A549 treated with CpdA at 1 μM for 4 hours (cell line): ENCODE measurements at places on chromosomes 13 and 19. TPM values are rescaled to one million over a fixed set of nuclear protein-coding genes. Genes with fewer than 3 reads are reported as not detected.

ELSPBP1 gene
- total RNA-seq, result not detected in 5 replicates

ANKRD24 gene
- total RNA-seq, result 0.12 to 0.28 TPM (median 0.21 TPM) in 5 replicates

MTIF3 gene
- 20.0 to 23.4 TPM (median 22.0 TPM) in 5 replicates for total RNA-seq

LGI4 gene
- 0.06 to 0.27 TPM (median 0.13 TPM) in 4 of 5 replicates, not detected in the other for total RNA-seq

N4BP2L1 gene
- 0.24 to 0.89 TPM (median 0.51 TPM) in 5 replicates for total RNA-seq

AP1M1 gene
- 55.6 to 70.5 TPM (median 64.3 TPM) in 5 replicates for total RNA-seq

DEDD2 gene
- total RNA-seq, result 66.5 to 111 TPM (median 94.6 TPM) in 5 replicates

FPR1 gene
- 0.10 TPM in 1 of 5 replicates, not detected in the others for total RNA-seq

CEACAM8 gene
- not detected in 5 replicates for total RNA-seq

GIPR gene
- 2.1 to 4.7 TPM (median 2.5 TPM) in 5 replicates for total RNA-seq

CYP4F22 gene
- 0.06 to 0.09 TPM (median 0.07 TPM) in 3 of 5 replicates, not detected in the others for total RNA-seq

GAPDHS gene
- not detected in 5 replicates for total RNA-seq

FXYD1 gene
- total RNA-seq, result 0.35 to 0.85 TPM (median 0.44 TPM) in 4 of 5 replicates, not detected in the other

CATSPERD gene
- total RNA-seq, result 0.05 TPM in 1 of 5 replicates, not detected in the others

DCLK1 gene
- 0.92 to 1.3 TPM (median 1.0 TPM) in 5 replicates for total RNA-seq

KCNRG gene
- total RNA-seq, result 0.42 to 0.72 TPM (median 0.53 TPM) in 5 replicates

MZF1 gene
- 11.7 to 19.5 TPM (median 15.9 TPM) in 5 replicates for total RNA-seq

LILRB2 gene
- 0.14 TPM in 1 of 5 replicates, not detected in the others for total RNA-seq

ZNF14 gene
- 1.8 to 2.4 TPM (median 1.9 TPM) in 5 replicates for total RNA-seq

FAM216B gene
- total RNA-seq, result not detected in 5 replicates

SUGP2 gene
- 25.3 to 35.4 TPM (median 31.5 TPM) in 5 replicates for total RNA-seq

THSD1 gene
- total RNA-seq, result 9.4 to 11.7 TPM (median 9.6 TPM) in 5 replicates

LRRC8E gene
- 5.1 to 6.8 TPM (median 5.9 TPM) in 5 replicates for total RNA-seq

NKG7 gene
- total RNA-seq, result not detected in 5 replicates

OR7A5 gene
- total RNA-seq, result not detected in 5 replicates

KCNJ14 gene
- 1.4 to 2.0 TPM (median 1.6 TPM) in 5 replicates for total RNA-seq

PALM3 gene
- 1.9 to 2.4 TPM (median 1.9 TPM) in 5 replicates for total RNA-seq

MLLT1 gene
- 17.5 to 22.7 TPM (median 21.5 TPM) in 5 replicates for total RNA-seq

CYP2S1 gene
- total RNA-seq, result 24.4 to 29.1 TPM (median 28.3 TPM) in 5 replicates

KLK2 gene
- total RNA-seq, result 0.03 TPM in 1 of 5 replicates, not detected in the others

LINGO3 gene
- total RNA-seq, result 0.03 TPM in 1 of 5 replicates, not detected in the others

PPM1N gene
- 6.5 to 8.5 TPM (median 7.4 TPM) in 5 replicates for total RNA-seq

UPF1 gene
- total RNA-seq, result 34.8 to 45.2 TPM (median 43.2 TPM) in 5 replicates

ONECUT3 gene
- 0.01 TPM in 2 of 5 replicates, not detected in the others for total RNA-seq

CRB3 gene
- total RNA-seq, result 4.1 to 5.0 TPM (median 4.5 TPM) in 5 replicates

SIGLEC5 gene
- total RNA-seq, result not detected in 5 replicates

ZNF440 gene
- 0.04 to 0.22 TPM (median 0.07 TPM) in 3 of 5 replicates, not detected in the others for total RNA-seq
